ENCODE measurements at places on chromosomes 7 and 10. TPM values are rescaled to one million over a fixed set of nuclear protein-coding genes. Genes with fewer than 3 reads are reported as not detected.

The RARRES2 gene
- total RNA-seq: not detected

The MOGAT3 gene
- total RNA-seq: not detected

The C7orf25 gene
- total RNA-seq: 6.7 TPM

The NXPH1 gene
- total RNA-seq: not detected

The ICA1 gene
- 52.3 TPM for total RNA-seq

Data from vein endothelial cell (primary cell).